Right ventricle myocardium superior (tissue), 1 donor: ENCODE measurements at places on chromosomes 12 and 14.

- DNase-seq = no peak
These were observed 77.8 kb upstream of the MYL2 start for GRCh38 chr12:110998165-110998564.

DNA sequence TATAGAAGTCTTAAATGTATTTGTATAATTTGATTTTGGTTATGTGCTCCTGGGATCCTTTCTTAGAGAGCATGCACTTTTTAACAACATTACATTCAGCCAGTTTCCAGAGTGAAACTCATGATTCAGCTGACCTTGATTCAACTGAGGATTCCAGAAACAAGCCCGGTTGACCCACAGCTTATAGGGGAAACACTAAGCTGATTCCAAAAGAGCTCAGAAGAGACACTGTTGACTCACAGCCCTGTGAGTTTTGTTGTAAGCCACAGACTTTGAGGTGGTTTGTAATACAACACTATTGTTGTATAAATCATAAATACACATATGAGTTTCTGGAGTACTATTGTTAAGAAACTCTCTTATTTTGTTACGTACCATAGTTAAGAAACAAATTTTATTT, 133.8 kb upstream of the MGAT4C start:
- DNase-seq = no peak

GRCh38 chr12:118465706-118466105, 89.4 kb downstream of the SUDS3 start:
- no peak for DNase-seq

- no peak for DNase-seq
These were observed 163.7 kb downstream of the SNAPC1 start for GRCh38 chr14:61925732-61926435.

- no peak for DNase-seq
These were observed 67.6 kb downstream of the TECPR2 start for GRCh38 chr14:102430212-102430908.
